ENCODE measurements at places on chromosomes 5 and 9.

DNA sequence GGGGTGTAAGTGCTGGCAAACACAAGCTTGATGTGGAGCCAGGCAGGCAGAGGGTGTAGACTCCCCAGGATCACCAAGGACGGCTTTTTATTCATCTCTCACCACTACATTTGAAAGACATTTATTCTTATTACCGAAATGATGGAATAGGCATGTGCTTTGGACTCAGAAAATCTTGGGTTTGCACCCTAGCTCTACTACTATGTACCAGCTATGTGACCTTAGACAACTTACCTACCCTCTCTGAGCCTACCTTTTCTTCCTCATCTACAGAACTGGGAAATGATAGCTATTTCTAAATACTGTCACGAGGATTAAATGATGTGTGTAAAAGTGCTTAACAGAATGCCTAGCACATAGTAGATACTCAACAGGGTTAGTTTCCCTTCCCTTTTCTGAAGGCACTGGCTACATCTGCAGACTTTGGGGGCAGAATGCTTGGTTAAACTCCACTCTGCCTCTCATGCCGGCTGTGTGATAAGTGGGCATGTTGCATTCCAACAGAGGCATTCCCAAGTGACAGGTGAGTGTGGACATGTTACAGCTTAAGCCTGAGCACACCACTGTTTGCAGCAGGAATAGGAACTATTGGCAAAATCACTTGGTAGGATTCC is 94.8 kb downstream of the SLC1A3 start:
- no peak for DNase-seq

DNA sequence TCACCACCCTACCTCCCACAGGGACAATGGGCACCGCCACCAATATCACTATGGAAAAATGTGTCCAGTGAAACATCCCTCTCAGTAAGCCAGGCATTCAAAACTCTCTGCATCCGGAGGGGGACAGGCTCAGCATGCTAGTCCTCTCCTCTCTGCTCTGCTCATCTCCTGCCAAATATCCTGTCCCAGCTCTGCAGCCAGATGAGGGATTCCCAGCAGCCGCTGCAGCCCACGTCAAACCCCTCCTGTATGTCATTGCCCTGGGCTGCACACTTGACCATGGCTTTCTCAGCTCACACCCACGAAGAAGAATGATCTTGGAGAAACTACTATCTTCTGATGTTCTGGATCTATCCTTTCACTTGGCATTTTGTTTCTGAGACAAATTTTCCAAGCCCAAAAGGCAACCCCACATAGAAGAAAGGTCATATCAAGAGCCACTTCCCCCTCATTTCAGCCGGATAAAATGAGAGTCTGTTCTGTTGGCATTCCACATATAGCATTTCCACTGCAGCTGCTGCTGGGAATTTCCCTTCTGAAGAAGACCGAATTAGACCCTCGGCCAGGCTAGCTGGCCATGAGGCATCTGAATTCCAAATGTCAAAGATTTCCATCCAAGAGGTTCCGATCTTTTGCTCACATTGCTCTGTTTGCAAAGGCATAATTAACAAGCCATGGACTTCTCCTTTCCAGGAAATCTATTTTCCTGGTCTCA is 338.0 kb downstream of the ACTL7B start:
- no peak for DNase-seq

- no peak for DNase-seq
Measured at GRCh38 chr5:127922603-127923002, 161.0 kb upstream of the SLC12A2 start.

GRCh38 chr5:95331358-95331757 is 46.5 kb upstream of the MCTP1 start:
- DNase-seq: no peak

- DNase-seq: no peak
Measured at GRCh38 chr5:129716235-129716634, 31.7 kb upstream of the MINAR2 start.

DNA sequence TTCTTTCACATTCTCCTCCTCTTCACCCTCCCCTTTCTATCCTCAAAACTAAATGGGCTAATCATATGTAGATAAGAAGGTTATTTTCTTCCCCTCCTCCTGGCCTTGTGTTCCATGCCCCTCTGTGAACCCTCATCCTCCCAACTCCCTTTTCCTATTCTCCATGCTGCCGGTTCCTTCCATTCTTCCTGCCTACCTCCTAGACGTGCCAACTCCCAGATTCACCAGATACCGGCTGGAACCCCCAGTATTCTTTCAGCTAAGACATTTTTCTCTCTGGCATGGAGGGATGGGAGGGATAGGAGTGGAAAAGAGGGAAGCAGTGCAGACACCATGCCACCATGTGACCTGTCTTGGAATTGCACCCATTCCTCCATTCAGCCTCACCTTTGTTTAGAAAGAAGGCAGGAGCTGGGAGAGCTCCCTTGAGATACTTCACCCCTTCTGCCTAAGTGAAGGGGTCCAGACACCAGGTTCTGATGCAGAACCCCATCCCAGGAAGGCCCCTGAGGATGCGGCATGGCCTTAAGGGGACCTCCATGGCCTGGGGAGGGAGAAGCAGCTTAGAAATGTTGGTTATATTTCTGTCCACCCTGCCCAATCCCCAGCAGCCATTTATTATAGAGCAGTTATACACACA is 4.8 kb downstream of the DNAJB5 start:
- no peak for DNase-seq

DNA sequence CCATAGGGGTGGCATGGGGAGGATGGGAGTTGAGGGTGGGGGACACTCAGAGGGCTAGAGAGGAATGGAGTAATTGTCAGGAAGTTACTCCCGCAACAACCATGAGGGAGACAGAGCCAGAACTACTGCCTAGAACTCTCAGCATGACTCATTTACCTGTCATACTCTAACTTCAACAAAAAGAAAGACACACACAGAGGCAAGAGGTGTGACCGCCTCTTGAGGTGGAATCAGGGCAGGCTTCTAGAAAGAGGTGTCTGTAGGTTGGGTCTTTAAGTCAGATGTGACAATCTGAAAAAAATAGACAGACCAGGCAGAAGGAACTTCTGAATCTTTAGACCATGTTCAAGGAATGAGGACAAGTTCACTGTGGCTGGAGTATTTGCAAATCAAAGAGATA is 73.4 kb downstream of the GABBR2 start:
- no peak for DNase-seq

- DNase-seq: no peak
Measured at GRCh38 chr9:5195463-5195862, 10.0 kb upstream of the INSL6 start.

- no peak for DNase-seq
Measured at GRCh38 chr5:153187503-153187902, 303.0 kb upstream of the GRIA1 start.

DNA sequence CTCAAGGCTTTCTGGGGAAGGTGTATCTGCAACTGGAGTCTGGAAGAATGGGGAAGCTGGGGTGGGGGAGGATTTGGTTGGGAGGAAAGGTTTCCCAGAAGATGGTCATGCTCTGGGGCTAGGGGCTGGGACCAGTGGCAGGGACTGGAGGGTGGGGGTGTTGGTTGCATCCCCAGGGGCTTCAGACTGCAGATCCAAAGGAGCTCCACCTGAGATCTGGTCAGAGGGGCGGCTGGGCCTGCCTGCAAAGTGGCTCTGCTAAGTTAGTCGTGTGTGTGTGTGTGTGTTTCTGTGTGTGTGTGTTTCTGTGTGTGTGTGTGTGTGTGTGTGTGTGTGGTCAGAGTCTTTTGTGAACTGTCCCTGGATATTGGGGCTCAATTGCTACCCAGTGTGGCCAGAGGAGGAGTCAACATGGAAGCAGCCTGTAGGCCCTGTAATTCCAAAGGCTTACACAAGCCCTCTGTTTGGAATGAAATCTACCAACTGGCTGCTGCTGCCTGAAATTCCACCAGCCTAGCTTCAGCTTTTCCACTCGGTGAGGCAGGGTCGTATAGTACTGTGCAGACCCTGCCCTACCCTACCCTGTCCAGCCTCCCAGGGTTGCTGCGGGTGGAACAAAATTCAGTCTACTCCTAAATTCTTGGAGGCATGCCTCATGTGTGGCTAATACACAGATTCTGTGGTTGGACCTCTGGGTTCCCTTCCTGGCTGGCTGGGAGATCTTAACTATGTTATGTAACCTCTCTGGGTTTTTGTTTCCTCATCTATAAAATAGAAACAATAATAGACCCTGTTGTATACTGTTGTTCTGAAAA is 12.5 kb upstream of the SYNPO start:
- no peak for DNase-seq

GRCh38 chr5:138972836-138973235 is 97.7 kb upstream of the LRRTM2 start:
- DNase-seq: no peak

GRCh38 chr9:123345567-123345955 is 10.4 kb upstream of the CRB2 start:
- no peak for DNase-seq

GRCh38 chr5:170114271-170114670 is 8.6 kb downstream of the FOXI1 start:
- no peak for DNase-seq

DNA sequence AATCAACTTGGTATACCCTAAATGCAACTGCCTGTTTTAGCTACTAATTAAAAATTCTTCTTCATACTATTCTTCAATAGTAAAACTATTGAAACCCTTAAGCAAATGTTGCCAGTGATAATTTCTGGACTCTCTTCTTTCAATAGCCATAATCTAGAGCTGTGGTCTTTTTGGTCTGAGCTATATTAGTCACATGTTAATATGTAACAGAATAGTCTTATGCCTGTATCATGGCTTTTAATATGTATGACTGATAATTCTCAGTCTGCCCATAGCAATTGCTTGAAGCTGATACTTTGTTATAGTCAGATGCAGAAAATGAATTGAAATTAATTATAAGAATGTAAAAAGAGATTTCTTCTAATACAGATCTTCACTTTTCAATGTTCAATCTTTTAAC is 1871.9 kb upstream of the CDH6 start:
- no peak for DNase-seq

GRCh38 chr5:115194676-115195075 is 25.0 kb upstream of the TRIM36 start:
- DNase-seq: no peak

DNA sequence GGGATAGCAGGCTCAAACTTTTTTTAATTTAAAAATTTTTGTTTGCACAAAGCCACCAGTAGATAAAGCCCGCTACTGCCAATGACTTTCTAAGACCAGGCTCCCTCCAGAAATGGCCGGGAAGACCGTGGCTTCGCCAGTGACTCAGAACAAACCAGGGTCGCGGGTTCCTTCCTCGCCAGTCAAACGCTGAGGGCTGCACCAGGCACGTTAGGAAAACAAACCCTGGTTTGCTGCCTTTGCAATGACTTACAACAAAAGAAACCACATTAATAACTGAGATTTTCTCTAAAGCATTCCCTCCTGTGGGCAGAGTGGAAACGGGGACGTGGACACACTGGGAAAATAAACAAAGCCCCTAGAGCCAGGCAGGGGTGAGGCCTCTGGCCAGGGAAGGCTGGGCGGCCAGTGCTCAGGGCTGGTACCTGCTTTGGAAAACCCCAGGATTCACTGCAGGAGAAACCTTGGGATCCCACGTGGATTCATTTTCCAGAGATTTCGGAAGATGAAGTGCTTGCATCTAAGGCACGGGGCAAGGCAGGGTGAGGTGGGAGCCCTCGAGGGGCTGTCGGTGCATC is 3.8 kb downstream of the PRRX2 start:
- DNase-seq: no peak
